ENCODE measurements at places on chromosomes 2 and 18.

DNA sequence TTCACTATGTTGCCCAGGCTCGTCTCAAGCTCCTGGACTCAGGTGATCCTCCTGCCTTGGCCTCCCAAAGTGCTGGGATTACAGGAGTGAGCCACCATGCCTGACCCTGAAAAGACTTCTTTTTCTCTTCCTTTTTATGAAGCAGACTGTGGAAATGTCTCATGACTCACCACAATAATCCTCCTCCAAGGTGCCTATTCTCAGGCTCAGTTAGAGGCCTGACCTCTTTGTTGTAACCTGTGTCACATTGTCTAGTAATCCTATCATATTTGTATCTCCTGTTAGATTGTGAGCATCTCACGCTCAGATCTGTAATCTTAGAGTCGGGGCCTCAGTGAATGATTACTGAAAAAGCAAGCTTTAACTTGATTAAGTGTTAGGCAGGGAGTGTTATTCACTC lies 18.3 kb upstream of the TAF4B start:
- DNase-seq: no peak

- DNase-seq: no peak
These were observed 325.8 kb downstream of the CYP26B1 start for GRCh38 chr2:71821856-71822255.

GRCh38 chr18:72206814-72207213 lies 337.3 kb downstream of the CBLN2 start:
- no peak for DNase-seq

DNA sequence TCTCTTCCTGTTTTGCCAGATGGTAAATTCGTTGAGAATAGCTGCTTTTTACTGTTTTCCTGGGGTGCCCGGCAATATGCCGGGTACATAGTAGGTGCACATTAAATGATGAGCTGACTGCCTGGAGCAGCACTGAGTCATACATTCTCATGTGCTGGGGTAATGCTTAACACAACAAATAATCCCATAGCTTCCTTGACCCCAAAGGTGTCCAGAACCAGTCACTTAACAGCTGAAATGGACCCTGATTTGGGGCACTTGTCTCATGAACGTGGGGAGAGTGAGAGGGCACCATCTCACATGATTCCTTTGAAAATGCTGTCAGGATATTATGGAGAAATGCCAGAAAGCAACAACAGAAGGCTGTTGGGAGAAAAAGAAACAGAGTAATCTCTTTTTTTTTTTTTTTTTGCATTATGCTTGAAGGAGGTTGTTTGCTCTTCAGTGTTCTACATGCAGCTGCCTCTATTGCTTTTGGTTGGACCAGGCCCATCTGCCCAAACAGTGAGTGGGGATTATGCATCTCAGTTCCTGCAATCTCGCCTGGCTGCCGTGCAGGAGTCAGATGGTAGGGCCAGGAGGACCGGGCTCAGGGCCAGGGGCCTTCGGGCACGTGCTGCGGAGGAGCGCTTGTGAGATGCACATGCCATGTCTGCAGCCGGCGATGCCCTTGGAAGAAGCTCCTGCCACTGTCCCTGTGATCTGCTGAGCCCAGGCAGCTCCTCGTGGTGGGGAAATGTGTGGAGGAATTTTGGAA lies 162.1 kb downstream of the SH3RF3 start:
- peak; percentile 21 for DNase-seq

- no peak for DNase-seq
These were observed 80.7 kb upstream of the LDLRAD4 start for GRCh38 chr18:13137670-13138419.

DNA sequence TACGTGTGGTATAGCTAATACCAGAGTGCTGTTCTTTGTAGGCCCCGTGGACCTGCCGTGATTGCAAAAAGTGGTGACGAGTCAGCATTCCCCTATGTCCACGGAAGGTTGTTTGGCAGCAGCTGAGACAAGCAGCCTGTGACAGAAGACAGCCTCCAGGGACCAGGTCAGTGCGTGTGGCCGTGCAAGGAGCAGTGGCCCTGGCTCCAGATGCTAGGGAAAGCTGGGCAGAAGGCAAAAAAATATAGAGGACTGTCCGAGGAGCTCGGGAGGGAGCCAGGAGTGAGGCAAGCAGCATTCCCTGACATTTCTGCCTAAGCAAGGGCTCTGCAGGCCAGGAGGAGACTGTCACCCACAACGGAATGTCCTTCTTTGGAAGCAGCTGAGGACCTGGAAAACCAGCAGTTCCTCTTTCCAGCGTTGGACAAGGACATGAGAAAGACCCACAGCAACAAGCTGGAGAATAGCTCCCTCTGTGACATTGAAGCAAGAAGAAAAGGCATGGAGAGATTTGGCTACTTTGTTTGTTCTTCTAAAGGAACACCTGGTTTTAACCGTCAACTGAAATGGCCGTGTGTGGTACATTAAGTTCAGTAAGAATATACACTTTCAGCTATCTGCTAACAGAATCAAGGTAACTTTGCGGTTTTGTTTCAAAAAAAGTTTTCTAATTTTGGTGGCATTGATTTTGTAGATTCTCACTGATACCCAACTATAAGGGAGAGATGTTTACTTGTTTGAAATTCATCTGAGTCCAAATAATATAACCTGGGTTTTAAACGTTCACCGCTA lies 58.3 kb downstream of the NPAS2 start:
- no peak for DNase-seq

GRCh38 chr18:50560681-50561629 lies 1.1 kb downstream of the MAPK4 start:
- DNase-seq: no peak

GRCh38 chr2:121051311-121051710 lies 233.7 kb downstream of the TFCP2L1 start:
- DNase-seq: no peak

DNA sequence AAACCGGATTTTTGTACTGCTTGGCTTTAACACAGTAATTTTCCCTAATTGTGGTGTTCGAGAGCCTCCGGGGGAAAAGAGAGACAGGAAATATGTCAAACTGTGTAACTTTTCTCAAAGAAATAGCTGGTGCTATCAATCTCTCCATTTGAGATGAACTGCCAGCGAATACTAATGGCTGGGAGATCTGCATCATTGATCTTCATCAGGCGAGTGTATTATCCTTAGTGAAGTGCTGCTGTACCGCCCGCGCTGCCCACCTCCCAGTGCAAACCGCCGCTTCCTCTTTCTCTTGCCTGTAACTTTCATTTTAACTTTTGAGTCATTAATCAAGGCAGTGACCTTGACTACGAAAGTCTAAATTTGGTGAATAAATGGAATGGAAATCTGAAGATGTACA lies 246.1 kb upstream of the ST6GAL2 start:
- DNase-seq: peak; percentile 12

DNA sequence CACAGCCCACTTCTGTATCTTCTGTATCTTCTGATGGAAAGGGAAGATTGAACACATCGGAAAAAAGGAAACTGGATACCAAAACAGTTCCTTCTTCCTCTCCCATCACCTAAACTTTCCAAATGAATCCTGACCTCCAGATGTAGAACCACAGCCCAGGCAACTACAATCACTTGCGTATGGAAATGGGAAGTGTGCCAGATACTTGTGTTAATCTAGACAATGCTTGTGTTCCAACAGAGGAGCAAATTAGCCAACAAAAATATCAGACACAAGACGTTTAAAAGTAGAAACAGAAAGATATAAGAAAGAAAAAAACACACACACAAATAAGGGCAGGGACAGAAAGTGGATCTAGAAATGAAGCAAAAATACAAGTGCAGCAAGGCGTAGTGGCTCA lies 31.4 kb upstream of the DUSP2 start:
- no peak for DNase-seq

All from NCI-H2081 (cell line).